ENCODE measurements at places on chromosomes 6 and 20.

- no peak for DNase-seq
These were observed 64.6 kb upstream of the TXNDC5 start for GRCh38 chr6:7974938-7975763.

DNA sequence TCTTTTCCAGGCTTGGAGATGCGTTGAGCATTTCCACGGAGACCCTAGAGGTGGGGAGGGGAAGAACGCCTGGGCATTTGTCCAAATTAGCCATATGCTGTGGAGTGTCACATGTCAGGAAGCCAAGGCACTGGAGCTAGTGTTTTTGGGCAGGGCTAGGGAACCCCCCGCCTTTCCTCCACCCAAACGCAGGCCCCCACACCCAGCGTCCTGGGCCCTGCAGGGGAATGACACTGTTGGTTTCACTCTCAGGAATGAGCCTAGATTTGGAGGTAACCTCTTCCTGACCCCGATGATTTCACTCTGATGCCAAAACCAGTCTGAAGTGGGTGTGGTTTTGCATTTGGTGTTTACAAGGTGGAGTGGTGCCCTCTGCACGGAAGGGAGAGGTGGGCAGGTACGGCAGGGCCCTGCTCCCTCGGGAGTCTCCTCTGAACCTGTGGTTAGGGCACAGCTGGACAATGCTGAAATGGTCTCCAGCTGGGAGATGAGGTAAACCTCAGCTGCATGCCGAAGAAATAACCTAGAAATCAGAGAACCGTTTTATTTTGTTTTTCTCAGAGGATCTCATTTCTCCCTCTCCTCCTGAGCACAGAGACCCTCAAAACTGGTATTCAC is 29.5 kb downstream of the MTHFD1L start:
- no peak for DNase-seq

DNA sequence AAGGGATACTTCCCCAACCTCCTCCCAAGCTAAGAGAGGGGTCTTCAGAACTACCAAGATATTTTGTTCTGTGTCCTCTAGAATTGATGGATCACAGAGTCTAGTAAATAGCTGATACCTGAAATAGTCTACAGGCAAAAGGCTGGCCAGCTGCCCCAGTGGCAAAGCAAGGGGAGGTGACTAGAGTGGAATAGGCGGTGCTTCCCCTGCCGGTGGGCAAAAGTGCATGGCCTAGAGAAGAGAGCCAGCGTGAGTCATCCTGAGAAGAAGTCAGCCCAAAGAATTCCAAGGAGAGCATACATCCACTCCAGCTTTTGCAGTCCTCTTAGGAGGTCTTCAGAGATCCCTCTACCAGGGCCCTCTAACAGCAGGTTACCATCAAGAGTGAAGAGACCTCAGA is 14.7 kb downstream of the DPPA5 start:
- no peak for DNase-seq

DNA sequence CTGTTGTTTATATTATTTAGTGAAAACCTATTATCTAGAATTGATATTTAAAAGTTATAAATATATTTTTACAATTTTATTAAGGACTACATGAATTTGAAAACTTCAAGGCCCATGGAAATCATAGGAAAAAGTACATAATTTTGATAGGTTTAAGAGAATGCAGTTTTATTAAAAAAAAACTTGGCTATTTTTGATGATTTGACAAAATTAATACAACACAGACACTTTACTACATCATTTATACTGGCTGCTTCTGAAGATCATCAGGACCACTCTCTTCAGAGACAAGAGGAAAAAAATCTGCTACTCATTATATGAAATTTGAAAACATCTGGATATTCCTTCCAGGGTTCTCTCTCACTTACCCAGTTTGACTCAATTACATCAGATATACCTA is 637.7 kb downstream of the BCKDHB start:
- no peak for DNase-seq

GRCh38 chr6:168332020-168332419 is 12.4 kb upstream of the DACT2 start:
- DNase-seq, result no peak

- no peak for DNase-seq
These were observed 76.8 kb downstream of the TTLL2 start for GRCh38 chr6:167401525-167402194.

DNA sequence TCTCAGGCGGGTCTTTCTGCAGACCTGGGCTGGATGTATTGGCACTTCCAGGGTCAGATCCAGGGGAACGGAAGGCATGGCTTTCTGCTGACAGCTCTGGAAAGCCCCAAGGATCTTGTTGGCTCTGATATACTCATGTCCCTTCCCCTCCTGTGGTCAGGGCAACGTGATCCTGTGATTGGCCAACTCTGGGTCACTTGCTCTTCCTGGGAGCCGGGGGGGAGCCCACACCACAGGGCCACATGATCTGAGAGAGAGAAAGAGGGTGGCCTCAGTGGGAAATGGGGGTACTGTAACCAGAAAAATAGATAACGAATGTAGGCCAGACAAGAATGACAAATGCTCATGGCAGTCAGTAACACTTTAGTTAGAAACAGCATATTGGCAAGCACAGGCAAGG is 223.0 kb downstream of the NFATC2 start:
- DNase-seq, result no peak

- no peak for DNase-seq
These were observed 3.2 kb downstream of the ZMYND8 start for GRCh38 chr20:47353239-47353691.

- no peak for DNase-seq
These were observed 174.9 kb downstream of the HS3ST5 start for GRCh38 chr6:114167583-114168576.

GRCh38 chr6:114068116-114068515 is 97.2 kb upstream of the HDAC2 start:
- no peak for DNase-seq

DNA sequence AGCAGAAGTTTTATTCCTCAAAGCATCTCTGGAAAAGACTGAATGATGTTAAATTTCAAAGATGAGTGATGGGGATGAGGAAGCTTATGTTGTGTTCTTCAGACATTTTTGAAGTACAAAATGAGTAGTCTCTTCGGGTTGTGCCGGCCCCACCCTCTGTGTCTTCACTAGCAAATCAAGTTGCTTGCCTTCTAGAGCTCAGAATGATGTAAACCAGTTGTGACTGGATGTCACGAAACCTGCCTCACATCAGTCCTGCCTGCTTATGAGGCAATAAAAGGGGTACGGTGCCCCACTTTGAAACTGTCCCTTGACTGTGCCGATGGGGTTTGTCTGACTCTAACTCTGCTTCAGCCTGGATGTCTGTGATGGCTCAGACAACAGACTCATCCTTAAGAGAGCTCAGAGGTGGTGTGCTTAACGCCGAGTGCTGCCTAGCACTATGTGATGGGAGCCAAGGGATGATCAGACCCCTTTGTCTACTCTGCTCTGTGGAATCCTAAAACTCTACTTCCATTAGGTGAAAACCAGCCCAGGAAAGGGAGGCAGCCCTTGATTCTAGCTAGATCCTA is 19.0 kb downstream of the TOMM34 start:
- no peak for DNase-seq

- DNase-seq, result no peak
These were observed 1.1 kb upstream of the TGM2 start for GRCh38 chr20:38165966-38166702.

- DNase-seq, result no peak
These were observed 134.8 kb downstream of the JPH2 start for GRCh38 chr20:44052166-44052565.

DNA sequence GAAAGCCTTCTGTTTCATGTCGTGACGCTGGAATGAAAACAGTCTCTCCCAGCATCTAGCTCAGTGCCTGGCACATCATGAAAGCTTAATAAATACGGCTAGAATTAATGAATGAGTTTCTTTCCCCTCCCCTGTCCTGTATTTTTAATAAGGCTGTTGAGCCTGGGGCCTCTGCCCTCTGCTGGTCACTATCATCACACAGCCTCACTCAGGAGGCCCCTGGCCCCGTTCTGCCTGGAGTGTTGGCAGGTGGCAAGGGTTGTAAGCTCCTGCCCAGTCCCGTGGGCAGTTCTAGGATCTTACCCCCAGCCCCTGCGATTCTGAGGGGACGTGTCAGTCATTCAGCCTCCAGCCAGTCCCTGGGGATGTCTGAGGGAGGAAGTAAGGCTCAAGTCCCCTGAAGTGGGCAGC is 41.4 kb downstream of the PHACTR3 start:
- no peak for DNase-seq

DNA sequence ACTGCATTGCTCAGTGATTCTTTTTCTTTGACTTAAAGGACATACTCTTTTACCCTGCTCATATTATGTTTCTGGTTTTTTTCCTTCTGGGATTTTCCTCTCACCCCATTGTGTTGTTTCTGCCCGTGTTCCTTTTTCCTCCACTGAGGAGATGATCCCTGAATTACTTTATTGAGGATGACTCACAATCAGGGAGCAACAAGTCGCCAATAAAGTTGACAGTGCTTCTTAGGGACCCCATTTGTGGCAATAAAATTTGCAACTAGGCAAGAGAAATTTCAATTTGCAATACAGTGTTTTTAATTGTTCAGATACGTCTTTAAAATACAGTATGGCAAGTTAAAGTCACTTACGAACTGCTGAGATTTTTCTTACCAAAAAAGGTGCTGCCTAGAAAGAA is 217.9 kb downstream of the SOX4 start:
- DNase-seq, result no peak

DNA sequence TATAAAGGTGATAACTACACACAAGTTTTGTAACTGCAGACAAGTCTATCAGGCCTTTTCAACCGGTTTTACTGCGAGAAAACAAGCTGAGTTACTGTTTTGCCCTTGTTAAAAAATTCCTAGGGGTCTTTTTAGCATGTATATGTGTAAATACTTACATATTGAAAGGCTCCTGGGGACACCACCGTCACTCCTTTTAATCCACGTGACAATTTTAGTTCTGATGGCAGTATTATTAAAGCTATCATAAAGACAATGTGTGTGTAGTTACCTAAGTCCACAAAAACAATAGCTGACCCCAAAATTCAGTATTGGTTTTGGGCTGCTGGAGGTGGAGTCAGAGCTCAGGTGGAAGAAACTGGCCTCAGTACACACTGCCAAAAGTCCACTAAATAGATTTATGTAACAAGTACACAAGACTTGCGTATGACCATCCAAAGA is 41.3 kb upstream of the HFE start:
- no peak for DNase-seq

- DNase-seq, result no peak
These were observed 167.5 kb downstream of the GPX5 start for GRCh38 chr6:28693033-28693750.

DNA sequence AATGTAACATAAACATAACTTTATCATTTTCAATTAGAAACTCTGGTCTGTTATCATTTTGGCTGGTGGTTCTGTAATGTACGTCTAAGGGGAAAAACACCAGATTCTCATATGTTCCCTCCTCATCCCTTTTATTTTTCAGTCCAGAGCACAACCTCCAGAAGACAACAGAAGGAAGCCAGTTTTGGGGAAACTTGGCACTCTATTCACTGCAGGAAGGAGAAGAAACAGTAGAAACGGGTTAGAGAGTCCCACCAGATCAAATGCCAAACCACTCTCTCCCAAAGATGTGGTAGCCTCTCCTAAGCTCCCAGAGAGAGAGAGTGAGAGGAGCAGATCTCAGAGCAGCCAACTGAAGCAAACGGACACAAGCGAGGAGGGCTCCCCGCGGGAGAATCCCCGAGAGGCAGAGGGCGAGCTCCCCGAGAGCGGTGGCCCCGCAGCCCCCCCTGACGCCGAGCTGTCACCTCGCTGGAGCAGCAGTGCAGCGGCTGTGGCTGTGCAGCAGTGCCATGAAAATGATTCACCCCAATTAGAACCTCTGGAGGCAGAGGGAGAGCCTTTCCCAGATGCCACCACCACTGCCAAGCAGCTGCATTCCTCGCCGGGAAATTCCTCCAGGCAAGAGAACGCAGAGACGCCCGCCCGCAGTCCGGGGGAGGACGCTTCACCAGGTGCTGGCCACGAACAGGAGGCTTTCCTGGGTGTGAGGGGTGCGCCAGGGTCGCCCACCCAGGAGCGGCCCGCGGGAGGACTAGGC is 117.8 kb downstream of the RTN4IP1 start:
- DNase-seq, result no peak

GRCh38 chr6:16257999-16258708 is 19.8 kb downstream of the GMPR start:
- DNase-seq, result no peak

DNA sequence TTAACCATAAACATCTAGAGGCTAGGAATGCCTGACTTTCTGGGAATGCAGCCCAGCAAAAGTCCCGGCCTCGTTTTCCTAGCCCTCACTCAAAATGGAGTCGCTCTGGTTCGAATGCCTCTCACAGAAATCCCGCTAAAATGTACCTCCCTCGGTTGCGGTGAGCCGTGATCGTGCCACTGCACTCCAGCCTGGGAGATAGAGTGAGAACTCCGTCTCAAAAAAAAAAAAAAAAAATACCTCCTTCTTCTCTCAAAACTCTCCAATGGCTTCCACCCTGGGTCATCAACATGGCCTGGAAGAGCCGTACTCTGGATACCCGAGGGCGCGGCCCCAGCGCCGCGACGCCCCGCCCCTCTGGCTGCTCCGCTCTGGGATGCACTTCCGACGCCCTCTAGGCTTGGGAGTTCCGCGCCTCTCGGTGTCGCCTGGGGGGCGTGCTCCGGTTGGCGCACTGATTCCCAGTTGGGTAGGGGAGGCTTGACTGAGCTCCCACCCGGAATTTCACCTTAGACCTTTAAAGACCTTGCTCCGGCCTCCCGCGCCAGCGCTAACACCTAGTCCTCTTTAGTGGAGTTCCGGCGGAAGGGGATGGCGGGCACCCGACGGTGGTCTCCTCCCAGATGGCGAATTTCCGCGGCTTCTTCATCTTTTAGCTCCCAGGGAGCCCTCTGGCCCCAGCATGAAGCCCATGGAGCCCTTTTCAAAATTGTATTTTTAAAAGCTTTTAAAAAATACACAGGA is 12.3 kb downstream of the HMGN4 start:
- no peak for DNase-seq

DNA sequence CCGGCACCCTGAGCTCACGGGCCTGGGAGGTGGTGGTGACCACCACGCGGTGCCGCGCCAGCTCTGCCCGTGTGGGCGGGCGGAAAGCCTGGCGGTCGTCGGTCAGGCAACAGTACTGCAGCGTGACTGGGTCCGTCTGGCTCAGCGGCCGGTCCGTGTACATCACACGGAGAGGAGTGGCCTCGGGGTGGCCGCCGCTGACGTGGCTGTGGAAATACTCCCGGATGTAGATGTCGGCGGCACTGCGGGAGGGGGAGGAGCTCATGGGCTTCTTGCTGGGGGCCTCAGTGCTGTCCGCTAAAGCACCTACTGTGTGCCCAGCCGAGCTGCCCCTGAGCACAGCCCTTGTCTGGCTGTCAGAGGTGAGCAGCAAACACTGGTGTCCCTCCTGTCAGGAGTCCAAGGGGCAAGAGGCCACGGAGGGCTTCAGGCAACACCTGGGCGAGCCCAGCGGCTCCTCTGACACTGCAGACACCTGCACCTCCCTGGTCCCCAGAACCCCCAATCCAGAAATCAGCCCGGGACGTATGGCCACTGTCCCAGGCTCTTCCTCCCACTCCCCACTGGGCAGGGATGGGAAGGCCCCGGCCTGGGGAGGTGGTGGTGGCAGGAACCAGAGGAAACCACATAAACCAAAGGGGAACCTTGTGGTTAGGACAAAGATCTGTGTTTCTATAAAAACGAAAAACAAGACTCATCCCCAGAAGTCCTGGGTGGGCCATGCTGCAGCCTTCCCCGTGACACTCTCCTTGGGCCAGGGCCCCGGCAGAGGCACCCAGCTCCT is 6.5 kb downstream of the HELZ2 start:
- DNase-seq, result peak; percentile 40

- DNase-seq, result peak; percentile 62
These were observed 7.2 kb downstream of the HLA-G start for GRCh38 chr6:29834564-29835436.

Data from T-cell (primary cell).